ENCODE measurements at places on chromosomes 13 and 19.

- no peak for DNase-seq
Observed at GRCh38 chr19:45250832-45251451, at the start of gene MARK4. TSS of gene MARK4 (plus strand) at chr19:45251271. CDS start at chr19:45251589, 318 bp downstream.

- no peak for DNase-seq
Observed at GRCh38 chr13:28528848-28529247, 33.9 kb upstream of the FLT1 start.

DNA sequence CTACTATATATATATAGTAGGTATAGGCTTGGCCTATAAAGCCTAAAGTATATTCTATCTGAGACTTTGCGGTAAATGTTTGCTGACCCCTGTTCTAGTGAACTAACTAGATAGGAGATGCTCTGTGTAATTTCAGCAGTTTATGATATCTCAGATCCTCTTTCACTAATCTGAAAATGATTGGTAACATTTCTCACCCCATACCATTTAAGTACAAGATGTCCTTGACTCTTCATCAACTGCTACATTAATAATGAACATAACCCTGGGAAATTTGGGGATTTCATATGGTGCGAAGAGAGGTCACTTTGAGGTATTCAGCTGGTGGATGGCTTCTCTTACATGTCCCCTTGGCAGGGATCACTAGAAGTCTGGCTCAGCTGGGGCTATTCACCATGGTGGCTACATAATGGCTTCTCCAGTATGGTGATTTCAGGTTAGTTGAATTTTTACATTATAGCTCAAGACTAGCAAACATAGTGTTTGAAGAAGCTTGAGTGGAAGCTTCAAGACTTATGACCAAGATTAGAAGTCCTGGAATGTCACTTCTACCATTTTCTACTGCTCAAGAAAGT is 103.6 kb upstream of the MYCBP2 start:
- DNase-seq = no peak

GRCh38 chr13:53694814-53695532 is 666.4 kb downstream of the OLFM4 start:
- no peak for DNase-seq

- DNase-seq = no peak
Observed at GRCh38 chr13:23141964-23142363, 38.8 kb upstream of the SGCG start.

- DNase-seq = no peak
Observed at GRCh38 chr19:47104680-47105079, 8.9 kb downstream of the ZC3H4 start.

Data from esophagus squamous epithelium (tissue), 5 donors.